ENCODE measurements at places on chromosomes 2 and 18.
A peak's percentile ranks its signal among the peaks of the same experiment; 100 is the strongest.

DNA sequence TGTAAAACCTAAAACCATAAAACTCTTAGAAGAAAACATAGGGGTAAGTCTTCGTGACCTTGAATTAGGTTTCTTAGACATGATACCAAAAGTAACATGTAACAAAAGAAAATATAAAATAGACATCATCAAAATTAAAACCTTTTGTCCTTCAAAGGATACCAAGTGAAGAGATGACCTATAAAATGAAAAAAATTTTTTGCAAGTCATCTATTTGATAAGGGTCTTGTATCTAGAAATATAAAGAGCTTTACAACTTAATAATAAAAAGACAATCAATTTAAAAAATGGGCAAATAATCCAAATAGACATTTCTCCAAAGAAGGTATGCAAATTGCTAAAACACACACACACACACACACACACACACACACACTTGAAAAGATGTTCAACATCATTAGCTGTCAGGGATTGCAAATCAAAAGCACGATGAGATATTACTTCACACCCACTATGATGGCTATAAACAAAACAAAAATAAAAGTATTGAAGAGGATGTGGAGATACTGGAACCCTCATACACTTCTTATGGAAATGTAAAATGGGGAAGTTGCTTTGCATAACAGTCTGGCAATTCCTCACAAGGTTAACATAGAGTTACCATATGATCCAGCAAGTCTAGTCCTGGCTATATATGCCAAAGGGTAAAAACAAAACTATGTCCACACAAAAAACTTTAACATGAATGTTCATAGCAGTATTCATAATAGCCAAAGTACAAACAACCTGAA, 23.3 kb downstream of the SPDYA start:
- DNase-seq, result no peak

DNA sequence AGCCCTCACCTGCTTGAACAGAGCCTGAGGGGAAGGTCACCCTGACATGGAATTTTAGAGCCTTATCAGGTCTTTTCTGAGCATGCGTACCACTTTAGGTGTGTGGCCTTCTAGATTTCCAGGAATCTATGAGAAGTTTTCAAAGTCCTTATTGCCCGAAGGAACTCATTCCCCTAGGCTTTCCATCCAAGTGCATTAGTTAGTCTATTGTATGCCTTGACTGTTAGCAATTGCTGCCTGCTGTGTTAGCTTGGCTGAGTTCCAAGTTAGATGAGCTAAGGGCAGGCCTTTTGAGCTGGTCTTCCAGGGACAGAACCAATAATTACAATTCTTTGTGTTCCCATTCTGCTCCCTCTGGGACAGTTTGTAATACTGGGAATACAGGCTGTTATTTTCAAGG, 30.8 kb upstream of the PUM2 start:
- DNase-seq, result no peak

DNA sequence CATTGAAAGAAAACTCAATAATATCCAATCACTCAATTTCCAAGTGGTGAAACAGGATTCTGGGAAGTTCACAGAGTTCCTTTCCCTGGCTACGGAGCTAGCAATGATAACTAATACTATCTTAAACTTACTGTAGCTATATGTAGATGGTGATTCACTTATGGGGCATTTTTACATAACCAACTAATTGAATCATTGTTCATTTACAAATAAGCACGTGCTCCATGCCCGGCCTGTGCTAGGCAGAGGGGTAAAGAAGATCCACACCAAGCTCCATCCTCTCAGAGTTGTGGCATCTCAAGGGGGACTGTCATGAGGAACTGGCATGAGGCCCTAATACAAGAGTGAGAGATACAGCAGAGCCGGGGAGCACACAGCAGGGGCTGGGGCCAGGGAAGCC, 176.3 kb downstream of the ANKRD30B start:
- DNase-seq, result no peak

GRCh38 chr2:234691214-234691575, 194.3 kb upstream of the ARL4C start:
- no peak for DNase-seq

GRCh38 chr2:65061910-65062339, 5.7 kb downstream of the CEP68 start:
- no peak for DNase-seq

DNA sequence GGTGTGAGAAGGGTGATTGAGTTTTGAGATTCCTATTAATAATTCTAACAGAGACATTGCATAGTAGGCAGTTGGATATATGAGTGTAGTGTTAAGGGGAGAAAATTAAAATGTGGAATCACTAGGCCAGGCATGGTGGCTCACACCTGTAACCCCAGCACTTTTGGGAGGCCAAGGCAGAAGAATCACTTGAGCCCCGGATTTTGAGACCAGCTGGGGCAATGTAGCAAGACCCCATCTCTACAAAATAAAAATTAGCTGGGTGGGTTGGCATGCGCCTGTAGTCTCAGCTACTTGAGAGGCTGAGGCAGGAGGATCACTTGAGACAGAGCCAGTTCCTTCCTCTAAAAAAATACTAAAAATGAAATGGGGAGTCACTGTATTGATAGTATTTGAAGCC, 150.6 kb downstream of the MCFD2 start:
- no peak for DNase-seq

DNA sequence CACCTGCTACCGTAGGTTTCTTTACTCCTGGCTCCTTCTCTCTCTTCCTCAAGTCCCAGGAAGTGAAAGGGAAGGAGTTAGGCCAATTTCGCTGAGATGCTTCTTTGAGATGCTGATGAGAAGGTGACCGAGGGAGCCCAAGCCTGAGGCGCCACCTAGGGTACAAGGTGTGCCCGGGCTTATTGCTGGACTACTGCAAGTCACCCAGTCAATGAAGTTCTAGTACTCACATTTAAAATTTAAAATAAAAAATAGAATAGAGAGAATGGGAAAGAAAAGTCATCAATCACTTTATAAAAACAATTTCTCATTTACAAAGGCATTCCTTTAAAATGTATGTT, 45.3 kb downstream of the ACAA2 start:
- DNase-seq, result no peak

DNA sequence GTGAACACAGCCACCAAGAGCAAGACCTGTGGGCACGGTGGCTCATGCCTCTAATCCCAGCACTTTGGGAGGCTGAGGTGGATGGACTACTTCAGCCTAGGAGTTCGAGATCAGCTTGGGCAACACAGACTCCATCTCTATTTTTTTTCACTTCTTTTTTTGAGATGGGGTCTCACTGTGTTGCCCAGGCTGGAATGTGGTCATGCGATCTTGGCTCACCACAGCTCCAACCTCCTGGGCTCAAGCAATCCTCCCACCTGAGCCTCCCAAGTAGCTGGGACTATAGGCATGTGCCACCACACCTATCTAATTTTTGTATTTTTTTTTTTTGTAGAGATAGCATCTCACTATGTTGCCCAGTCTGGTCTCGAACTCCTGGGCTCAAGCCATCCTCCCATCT, 54.4 kb upstream of the SPRED2 start:
- no peak for DNase-seq

GRCh38 chr2:44168681-44169154, at the start of gene PPM1B:
PPM1B (plus strand) TSS chr2:44168875; CDS start chr2:44201200, 32,325 bp downstream.
- peak; percentile 100 for DNase-seq

DNA sequence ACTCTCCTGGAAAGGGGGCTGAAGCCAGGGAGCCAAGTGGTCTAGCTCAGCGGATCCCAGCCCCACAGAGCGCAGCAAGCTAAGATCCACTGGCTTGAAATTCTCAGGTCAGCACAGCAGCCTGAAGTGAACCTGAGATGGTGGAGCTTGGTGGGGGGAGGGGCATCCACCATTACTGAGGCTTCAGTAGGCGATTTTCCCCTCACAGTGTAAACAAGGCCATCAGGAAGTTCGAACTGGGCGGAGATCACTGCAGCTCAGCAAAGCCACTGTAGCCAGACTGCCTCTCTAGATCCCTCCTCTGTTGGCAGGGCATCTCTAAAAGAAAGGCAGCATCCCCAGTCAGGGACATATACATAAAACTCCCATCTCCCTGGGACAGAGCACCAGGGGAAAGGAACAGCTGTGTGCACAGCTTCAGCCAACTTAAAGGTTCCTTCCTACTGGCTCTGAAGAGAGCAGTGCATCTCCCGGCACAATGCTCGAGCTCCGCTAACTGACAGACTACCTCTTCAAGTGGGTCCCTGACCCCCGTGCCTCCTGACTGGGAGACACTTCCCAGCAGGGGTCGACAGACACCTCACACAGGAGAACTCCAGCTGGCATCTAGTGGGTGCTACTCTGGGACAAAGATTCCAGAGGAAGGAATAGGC, 282.3 kb upstream of the EPC2 start:
- no peak for DNase-seq

- no peak for DNase-seq
Measured at GRCh38 chr18:23102493-23103261, 32.6 kb upstream of the CABLES1 start.

DNA sequence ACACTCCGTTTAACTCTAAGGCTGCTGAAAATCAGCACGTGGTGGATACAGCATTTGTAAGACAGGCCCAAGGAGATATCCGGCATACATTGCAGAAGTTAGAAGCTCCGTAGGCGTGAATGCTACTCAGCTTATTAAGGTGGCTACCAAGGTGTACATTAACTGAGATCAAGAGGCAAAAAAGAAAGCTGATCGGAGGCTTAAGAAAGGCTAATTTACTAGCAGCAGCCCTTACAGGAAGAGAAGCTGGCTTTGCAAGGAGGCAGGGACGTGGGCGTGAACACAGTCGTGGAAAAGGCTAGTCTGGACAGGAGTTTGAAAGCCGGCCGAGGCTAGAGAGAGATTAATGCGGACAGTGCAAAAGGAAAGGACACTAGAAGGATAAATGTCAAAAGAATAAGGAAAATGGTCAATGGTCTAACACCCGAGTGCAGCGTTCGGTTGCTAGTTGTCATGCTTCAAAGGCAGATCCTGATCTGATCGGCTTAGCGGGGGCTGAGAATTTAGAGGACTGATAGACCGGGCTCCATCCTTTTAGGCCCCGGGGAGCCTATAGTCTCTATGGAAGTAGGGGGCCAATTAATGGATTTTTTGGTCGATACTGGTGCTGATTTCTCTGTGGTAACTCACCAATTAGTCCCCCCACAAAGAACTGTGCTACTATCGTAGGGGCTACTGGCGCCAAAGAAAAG, 45.6 kb upstream of the SELENOI start:
- DNase-seq, result no peak

DNA sequence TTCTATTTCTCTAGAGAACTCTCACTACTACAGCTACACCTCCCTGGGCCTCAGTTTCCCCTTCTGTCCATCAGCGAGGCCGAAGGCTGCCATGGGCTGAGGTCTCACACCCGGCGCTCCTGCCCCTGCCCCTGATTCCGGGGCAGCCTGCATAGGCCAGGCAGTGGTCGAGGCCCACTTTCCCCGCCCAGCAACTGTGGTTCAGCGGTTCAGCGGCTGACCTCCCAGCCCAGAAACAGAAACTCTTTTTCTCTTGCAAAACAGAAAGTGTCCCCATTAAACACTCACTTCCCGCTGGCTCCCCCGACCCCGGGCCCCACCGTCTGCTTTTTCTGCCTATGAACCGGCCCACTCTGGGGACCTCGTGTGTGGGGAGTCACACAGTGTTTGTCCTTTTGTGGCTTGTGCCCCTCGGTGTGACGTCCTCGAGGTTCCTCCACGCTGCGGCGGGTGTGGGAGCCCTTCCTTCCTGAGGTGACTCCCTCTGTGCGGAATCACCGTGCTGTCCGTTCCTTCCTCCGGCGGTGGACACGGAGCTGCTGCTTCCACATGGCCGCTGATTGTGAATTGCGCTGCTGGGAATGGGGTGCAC, 16.0 kb downstream of the PDCD1 start:
- no peak for DNase-seq

DNA sequence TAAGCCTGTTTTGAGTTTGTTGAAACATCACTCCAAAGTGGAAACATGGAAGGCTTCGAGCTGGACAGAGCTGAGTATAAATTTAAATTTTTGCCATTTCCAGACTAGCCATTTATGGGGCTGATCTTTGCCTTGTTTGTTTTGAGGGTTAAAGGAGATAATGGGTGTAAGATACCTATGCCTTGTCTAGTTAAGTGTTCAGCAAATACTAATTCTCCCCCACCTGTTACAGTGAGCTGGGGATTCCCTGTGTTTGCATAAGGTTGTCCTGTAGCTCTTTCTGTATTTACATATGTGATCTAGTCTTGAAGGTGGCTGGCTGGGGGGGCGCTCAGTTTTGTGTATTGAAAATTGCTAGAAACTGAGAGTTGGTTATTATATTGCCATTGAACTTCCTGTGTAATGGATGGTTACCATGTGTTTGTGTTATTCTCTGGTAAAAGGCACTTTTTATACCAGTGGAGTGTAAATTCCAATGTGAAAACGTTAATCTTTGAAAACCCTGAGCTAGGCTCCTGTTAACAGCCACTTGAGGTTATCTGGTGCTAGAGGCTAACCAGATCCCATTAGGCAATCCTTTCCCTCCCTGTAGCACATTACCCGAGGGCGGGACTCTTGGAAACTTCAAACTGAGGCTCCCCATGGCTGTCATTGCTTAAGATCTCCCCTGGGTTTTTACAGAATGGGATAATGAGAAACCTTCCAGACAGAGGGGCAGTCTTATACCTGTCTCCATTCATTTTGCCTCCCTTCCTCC, 26.7 kb downstream of the TANC1 start:
- no peak for DNase-seq

DNA sequence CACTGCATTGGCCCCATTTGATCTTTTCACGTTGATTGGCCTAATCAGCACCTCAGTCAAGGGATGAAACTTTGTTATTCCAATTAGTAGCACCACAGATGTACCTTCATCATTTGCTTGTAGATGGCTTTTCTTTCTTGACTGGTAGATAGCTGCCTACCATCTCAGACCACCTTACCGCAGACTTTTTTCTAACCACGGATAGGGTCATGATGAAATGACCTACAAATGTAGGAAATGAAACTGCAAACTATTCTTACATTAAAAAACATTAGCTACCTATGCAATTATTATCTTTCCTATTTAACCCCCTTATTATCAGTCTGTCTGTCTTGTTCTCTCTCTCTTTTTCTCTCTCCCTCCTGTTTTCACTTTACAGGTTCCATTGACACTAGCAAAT, 22.4 kb upstream of the SLC25A52 start:
- DNase-seq, result no peak

- DNase-seq, result no peak
Measured at GRCh38 chr2:7476371-7476770, 559.2 kb downstream of the RNF144A start.

DNA sequence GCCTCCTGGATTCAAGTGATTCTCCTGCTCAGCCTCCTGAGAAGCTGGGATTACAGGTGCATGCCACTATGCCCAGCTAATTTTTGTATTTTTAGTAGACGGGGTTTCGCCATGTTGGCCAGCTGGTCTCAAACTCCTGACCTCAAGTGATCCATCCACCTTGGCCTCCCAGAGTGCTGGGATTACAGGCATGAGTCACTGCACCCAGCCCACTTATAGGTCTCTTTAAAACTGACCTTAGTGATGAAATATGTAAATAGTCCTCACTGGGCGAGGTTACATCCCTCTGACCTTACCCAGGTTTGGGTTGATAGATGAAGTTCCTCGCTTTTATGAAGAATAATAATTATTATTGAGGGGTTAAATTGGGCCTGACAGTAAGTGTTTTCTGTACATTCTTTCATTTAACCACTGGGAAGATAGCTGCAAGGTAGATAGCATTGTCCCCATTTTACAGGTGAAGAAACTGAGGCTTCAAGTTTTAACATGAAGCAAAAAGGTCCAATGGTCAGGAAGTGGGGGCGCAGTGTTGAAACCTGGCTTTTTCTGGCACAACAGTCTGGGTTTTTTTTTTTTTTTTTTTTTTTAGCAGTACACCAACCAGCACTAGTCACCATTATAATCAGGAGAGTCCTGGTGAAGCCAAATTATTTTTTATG, 174.8 kb upstream of the EPAS1 start:
- DNase-seq, result no peak

Measured in amygdala (tissue), 56 donors.